ENCODE measurements at places on chromosomes 16 and 17. TPM values are rescaled to one million over a fixed set of nuclear protein-coding genes. Genes with fewer than 3 reads are reported as not detected.

The GRIN2A gene
- total RNA-seq = 0.52 TPM

The GLG1 gene
- 97.1 TPM for total RNA-seq

The MYL11 gene
- 12,119 TPM for total RNA-seq

The SLC16A6 gene
- 1.0 TPM for total RNA-seq

The KRTAP16-1 gene
- total RNA-seq = not detected
